Fibroblast of villous mesenchyme (primary cell): ENCODE measurements at places on chromosomes 12 and 14. TPM values are rescaled to one million over a fixed set of nuclear protein-coding genes. Genes with fewer than 3 reads are reported as not detected.

DNA sequence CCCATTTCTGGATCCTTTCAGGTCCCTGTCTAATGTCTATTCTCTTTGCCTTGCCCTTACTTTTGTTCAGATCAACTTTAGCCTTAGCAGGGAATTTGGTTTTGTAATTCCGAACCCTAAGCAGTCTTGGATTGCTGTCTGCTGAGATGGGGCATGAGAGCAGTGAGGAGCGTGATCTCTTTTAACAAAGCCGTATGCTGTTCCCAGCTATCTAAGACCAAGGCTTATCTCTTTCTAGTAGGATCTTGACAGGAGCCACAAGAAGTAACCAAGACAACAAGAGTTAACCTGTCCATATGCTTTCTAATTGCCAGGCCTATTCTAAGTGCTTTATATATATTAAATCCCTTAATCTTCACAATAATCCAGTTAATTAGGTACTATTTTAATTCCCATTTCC lies 4.5 kb upstream of the DHRS7 start:
- no peak for DNase-seq

DNA sequence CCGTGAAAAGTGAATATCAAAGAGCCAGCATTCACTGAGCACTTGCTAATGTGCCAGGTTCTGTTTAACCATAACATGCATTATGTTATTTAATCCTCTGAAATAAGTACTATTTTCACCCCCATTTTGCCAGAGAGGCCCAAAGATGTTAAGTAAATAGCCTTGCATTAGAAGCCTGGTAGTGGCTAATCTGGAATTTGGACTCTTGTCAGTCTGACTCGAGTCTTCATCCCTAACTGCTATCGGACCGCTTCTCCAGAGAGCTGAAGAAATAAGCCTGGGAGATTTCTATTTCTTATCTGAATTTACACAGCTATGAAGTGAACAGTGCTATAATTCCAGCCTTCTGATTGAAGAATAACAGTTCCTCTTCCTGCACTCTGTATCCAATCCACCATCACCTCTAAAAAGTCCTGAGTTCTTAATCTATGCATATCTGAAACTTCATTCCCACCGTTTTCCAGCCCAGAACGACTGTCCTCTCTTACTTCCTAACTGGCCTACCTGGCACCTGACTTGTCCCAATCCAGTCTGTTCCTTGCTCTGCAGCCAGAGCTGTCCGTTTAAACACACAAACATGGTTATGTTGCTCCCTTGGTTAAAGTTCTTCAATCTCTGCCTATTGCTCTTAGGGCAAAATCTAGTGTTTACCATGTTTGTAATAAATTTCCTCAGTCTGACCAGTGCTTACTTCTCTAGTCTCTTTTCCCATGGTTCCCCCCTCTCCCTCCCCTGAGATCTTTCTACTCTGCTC lies 2.3 kb downstream of the POLR3B start:
- DNase-seq, result peak; percentile 10

- no peak for DNase-seq
Observed at GRCh38 chr12:79988368-79988767, 53.5 kb upstream of the PPP1R12A start.

DNA sequence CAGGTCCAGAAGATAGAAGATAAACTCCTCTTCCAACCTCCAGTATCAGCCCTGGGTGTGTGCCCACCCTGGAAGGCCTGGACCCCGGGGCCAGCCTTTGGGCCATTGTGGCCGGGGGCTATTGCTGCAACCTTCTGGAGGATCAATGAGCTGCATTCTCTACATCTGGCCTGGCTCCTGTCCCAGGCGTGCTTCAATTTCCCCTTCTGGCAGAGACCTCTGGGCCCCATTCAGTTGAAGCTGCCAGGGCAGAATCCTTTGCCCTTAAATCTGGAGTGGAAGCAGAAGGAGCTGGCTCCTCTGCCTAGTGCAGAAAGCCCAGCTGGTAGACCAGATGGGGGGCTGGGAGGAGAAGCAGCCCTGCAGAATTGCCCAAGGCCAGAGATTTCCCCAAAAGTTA lies 10.0 kb downstream of the NYNRIN start:
- DNase-seq, result no peak

DNA sequence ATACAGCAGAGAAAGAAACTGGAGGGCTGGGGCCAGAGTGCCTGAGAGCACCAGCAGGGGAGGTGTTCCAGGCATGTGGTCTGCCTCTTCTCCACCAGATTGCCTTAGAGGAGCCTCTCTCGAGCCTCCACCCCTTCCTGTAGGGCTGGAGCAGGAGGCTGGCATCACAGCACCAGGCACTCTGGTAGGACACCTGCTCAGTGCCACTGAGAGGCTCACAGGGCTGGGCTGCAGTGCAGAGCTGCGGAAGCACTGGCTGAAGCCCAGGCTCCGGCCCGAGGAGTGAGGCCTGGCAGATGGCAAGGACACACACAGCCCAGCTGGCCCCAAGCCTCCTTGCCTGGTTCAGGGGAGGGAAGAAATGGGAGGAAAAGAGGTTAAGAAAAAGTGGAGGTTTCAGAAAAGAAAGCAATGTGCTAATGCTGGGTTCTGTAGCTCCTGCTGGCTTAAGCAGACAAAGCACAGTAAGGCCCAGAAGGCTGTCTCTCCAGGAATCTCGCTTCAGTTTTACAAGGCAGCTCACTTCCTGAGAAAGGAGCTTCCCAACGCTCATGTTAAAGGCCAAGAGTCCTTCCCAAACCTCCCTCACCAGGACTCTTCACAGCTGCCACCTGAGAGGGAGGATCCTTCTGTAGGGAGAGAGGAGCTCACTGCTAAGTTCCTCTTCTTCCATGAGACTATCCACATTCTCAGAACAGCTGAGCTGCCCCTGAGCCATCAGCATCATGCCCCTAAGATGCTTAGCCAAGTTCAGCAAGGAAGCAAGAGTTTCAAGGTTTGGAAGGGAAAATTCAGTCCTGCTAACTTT lies 23.8 kb downstream of the SPTB start:
- no peak for DNase-seq

DNA sequence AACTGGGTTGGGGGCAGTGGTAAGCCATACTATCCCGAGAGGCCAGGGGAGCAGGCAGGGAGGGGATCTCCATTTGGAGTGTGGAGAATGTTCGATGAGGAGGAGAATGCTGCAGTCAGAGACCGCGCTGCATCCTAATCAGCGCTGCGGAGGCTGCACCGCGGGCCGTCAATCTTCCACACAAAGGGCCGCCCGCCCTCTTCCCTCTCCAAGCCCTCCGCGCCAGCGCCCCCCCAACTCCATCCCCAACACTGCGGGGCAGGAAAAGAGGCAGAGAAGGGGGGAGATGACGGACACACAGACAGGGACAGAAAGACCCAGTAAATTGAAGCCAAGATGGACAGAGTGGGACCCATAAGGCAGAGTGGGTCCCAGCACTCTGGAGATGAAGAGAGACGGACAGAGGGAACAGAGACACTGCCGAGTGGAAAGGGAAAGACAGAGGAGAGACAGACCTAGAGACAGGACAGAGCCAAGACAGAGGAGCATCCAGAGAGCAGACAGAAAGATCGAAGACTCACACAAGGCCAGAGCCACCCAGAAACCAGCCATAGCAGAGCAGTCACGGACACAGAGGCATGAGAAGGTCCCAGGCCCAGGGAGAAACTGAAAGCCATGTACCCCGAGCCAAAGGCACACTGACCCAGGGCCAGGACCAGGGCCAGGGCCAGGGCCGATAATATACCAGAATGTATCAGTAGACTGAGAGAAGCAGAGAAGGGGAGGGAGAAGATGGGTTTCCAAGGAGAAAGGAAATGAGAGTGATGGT lies 3.5 kb downstream of the CISTR start:
- no peak for DNase-seq

GRCh38 chr12:1809591-1810190 lies 10.7 kb upstream of the LRTM2 start:
- DNase-seq, result no peak

DNA sequence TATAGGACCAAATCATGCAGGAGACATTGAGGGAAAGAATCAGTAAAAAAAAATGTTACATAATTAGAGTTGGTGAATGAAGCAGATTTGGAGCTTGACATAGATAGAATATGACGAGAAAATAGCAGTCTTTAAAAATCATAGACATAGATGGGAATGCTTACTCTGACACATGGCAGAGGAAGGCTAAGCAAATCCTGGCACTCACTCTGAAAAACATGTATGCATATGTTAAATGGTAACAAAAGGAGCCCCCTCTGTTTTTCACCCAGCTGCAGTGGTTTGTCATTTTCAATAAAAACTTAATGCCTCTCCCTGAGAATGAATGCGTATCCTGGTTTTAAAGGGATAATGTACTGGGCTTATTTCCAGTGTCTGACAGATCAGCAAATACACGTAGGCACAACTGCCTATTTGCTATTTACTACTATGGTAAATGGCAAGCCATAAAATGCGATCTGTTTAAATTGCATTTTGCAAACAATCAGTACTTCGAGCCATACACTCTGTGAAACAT lies 561.2 kb upstream of the SEL1L start:
- no peak for DNase-seq

GRCh38 chr12:52585946-52586345 lies 12.3 kb upstream of the KRT74 start:
- DNase-seq, result no peak

DNA sequence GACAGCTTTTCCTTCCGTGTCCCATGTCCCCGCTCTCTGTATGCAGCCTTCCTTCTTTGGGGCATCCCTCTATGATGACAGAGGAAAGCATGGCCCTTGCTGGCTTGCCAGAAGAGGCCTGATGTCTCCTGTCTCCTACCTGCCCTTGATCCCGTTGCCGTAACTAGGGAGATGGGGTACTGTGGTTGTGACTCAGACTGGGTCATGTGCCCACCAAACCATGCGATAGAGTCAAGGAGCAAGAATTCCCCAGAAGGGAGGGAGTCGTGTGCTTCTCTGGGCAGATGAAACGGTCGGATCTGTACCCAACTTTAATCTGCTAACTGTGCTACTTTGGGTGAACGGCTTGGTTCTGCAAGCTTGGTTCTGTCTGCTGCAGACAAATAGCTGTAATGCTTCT lies 99.1 kb upstream of the DYNC1H1 start:
- no peak for DNase-seq

DNA sequence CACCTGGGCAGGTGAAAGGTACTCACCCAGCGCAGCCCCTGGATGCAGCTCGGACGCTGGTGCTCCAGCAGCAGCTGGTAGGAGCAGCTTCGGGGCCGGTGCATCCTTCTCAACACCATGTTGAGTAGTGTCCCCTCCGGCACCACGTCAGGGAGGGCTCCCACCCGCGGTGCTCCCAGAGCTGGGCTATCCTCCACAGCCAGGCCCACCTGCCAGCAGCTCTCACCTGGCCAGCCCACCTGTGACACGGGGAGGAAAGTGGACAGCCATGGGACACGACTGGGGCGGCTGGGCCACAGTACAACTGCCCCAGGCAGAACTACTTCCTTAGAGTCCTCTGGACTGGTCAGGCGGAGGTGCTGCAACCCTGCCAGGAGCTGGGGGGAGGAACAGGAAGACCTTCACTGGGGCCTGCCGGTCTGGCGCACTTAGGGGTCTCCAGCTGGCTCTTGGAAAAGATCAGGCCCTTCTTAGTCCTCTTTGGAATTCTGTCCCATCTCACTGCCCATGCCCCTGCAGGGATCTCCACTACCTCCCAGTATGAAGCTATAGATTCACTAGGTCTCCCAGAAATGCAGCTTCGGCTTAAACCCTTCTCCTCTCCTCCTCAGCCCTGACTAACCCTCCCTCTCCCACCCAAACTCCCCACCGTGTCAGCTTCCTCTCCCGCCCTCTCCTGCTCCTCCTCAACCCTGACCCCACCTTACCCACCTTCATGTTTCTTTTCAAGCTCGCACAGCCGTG lies 668 bp downstream of the RAPGEF3 start:
- no peak for DNase-seq

GRCh38 chr14:55416866-55417265 lies 5.2 kb upstream of the ATG14 start:
- DNase-seq, result no peak

DNA sequence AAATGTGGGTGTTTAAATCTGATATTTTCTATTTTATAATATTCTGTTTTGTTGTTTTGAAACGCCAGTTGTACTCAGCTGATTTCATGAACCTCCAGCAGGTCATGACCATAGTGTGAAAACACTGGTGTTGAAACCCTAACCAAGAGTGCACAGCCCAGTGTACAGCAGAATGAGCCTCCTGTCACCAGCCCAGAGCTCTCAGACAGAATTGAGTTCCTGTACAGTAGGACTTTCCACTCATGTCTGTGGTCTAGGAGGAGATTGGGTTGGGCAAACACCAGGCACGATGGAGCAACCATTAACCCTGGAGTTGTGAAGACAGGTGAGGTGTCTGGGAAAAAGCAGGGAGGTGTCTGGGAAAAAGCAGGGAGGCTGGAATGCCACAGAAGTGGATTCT lies 908.8 kb downstream of the VRK1 start:
- DNase-seq, result no peak

GRCh38 chr12:7068240-7068993 lies 7.9 kb downstream of the C1S start:
- peak; percentile 80 for DNase-seq

GRCh38 chr14:103568952-103569351 lies 6.2 kb downstream of the COA8 start:
- DNase-seq, result no peak

DNA sequence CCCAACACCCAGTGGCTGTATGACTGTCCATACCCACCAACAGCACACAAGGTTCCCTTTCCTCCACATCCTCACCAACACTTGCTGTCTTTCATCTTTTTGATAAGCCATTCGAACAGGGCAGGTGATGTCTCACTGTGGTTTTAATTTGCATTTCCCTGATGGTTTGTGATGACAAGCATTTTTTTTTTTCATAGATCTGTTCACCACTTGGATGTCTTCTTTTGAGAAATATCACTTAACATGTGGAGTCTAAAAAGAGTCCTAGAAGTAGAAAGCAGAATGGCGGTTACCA lies 198.1 kb upstream of the DIO3 start:
- DNase-seq, result no peak

- peak; percentile 90 for DNase-seq
Observed at GRCh38 chr12:49131051-49131893, at the start of gene TUBA1B. Gene TUBA1B, minus strand, starts transcription at chr12:49131395. Its CDS starts 95 bp downstream, at chr12:49131300.

GRCh38 chr14:94115058-94115591 lies 4.6 kb downstream of the IFI27 start:
- no peak for DNase-seq

DNA sequence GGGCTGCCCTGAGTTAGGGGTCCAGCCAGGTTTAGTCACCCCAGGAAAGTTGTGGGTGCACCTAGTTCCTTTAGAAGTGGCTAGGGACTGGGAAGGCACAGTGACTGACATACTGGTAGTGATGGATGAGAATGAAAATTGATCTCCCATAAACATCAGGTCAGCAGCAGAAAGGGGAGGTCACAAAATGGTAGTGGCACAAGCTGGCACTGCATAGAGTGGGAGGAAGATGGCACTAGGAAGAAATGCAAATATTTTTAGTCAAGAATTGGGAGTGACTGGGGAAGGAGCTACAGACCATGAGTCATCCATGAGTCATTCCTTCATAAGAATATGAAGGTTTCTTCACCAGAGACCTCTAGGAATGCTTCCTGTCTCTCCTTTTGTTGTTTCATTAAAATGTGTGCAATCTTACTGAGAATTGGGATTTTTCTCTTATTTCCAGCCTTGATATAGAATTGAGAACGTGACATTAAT lies 198.3 kb upstream of the AMIGO2 start:
- DNase-seq, result peak; percentile 88

HHIPL1 gene
- 3.9 TPM in 2 replicates for total RNA-seq

SYNDIG1L gene
- total RNA-seq, result not detected in 2 replicates

ACOT6 gene
- total RNA-seq, result under 0.01 TPM in 1 of 2 replicates, not detected in the other

KRT75 gene
- total RNA-seq, result not detected in 2 replicates

SOAT2 gene
- not detected in 2 replicates for total RNA-seq

PHLDA1 gene
- total RNA-seq, result 68.3 and 70.4 TPM in 2 replicates

CMA1 gene
- total RNA-seq, result not detected in 2 replicates

ADGRD1 gene
- under 0.01 TPM in 2 replicates for total RNA-seq

HOXC12 gene
- under 0.01 TPM in 2 replicates for total RNA-seq

CATSPERB gene
- under 0.01 TPM in 1 of 2 replicates, not detected in the other for total RNA-seq
